ENCODE measurements at places on chromosomes 1 and 21.

- no peak for DNase-seq
Observed at GRCh38 chr1:206419250-206419649, 51.0 kb upstream of the IKBKE start.

GRCh38 chr21:32253215-32253641, 25.6 kb downstream of the MIS18A start:
- no peak for DNase-seq

GRCh38 chr21:28200726-28201125, 792.0 kb downstream of the LTN1 start:
- no peak for DNase-seq

DNA sequence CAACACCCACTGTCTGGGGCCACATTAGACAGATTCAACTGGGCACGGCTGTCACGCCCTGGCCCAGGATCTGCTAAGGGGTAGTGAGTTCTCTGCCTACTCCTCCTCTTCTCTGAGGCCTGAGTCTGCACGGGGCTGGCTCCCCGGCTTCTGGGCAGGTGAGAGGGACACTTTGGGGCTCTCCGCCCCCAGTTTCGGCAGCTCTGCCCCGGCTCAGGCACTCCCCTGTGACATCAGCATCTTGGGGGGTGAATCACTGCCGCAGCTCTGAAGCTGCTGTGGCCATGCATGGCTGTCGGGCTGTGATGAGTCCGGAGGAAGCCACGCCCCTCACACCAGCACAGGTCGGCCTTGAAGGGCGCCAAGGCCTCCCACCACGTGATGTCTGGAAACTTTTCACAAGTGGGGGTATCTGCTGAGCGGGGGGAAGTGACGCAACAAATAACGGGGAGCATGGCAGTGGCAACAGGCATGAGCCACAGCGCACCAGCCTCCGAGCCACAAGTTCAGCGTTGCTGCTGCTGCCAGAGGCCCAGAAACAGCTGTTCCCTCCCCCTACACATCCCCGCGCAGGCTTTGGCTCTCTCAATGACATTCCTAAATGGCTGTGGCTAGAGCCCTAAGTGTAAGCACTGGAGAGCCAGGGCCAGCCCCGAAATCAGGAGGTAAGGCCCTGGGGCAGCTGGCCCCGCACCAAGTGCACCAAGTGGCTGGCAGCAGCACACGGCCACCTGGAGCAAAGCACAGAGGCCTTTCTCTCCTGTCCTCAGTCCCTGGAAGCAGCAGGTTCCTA, 26.3 kb downstream of the ZBTB17 start:
- DNase-seq, result peak; percentile 88

GRCh38 chr1:53503433-53504217, 44.4 kb downstream of the DMRTB1 start:
- no peak for DNase-seq

DNA sequence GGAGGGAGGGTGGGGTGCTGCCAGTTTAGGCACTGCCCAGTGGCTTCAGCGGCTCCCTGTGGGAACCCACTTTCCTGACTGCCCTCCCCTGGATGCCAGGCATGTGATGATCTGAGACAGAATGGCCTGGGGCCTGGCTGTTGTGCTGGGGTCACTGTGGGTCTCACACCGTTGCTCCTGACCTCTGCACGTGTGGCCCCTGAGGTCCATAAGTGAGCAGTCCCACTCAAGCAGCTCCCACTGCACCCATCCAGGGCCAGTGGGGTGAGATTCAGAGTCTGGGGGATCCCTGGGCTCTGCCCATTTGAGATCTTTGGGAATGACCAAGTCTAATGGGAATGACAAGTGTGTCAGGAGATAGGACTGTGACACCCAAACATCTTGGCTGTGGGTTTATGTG, 18.0 kb downstream of the PODN start:
- DNase-seq, result no peak

DNA sequence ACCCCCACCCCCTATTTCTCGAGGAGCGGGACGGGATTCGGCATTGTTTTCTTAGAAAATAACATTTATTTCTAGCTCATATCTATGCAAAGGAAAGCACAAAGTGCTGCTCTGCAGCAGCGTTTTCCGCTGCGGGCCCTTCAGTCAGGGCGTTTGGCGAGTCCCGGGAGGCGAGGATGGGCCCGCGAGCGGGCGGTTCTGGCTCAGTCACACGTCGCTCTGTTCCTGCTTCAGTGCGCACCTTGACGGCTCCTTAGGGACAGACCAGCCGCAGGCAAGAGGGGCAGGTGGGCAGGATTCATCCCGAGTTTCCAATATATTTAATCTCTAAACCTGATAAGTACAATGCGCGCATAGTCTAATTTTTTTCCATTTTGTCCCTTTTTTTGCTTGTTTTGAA, 5.7 kb downstream of the DMRTA2 start:
- no peak for DNase-seq

GRCh38 chr1:162233066-162233465, 143.6 kb downstream of the SPATA46 start:
- DNase-seq, result no peak

DNA sequence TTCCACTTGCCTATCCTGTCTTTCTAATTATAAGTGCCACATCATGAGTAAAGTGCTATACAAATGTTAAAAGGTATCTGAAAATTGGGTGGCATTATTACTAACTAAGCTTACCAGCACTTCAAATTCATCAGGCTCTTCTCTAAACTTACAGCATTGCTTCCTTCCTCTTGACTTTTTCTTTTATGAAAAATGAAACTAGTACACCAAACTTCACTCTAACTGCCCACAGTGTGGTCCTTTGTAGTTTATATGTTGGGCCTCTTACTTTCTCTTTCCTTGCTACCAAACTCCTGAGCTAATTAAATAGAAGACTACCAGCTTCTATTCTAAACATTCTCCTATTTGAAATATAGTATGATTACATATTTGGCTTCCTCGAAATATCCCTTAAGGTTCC, 81.8 kb downstream of the NOTCH2 start:
- DNase-seq, result no peak
